EL (cell line): ENCODE measurements at places on chromosomes 13 and 19.
A peak's percentile ranks its signal among the peaks of the same experiment; 100 is the strongest.

- DNase-seq: peak; percentile 84
Observed at GRCh38 chr13:29908416-29909080, 58.1 kb upstream of the UBL3 start.

- DNase-seq: no peak
Observed at GRCh38 chr13:20231839-20232555, at the start of gene GJB6. Gene GJB6, minus strand, starts transcription at chr13:20232319. Its CDS starts 8,839 bp downstream, at chr13:20223480.

DNA sequence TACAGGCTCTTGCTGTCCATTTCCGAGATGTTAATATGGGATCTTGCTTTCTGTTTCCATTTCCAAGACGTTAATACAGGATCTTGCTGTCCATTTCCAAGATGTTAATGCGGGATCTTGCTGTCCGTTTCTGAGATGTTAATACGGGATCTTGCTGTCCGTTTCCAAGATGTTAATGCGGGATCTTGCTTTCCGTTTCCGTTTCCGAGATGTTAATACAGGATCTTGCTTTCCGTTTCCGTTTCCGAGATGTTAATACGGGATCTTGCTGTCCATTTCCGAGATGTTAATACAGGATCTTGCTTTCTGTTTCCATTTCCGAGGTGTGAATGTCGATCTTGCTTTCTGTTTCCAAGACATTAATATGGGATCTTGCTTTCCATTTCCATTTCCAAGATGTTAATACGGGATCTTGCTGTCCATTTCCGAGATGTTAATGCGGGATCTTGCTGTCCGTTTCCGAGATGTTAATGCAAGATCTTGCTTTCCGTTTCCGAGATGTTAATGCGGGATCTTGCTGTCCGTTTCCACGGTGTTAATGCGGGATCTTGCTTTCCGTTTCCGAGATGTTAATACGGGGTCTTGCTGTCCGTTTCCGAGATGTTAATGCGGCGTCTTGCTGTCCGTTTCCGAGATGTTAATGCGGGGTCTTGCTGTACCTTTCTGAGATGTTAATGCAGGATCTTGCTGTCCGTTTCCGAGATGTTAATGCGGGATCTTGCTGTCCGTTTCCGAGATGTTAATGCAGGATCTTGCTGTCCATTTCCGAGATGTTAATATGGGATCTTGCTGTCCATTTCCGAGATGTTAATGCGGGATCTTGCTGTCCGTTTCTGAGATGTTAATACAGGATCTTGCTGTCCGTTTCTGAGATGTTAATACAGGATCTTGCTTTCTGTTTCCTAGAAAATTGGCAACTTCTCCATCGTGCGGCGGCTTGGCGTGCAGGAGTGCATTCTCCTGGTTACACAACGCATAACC lies 38.3 kb downstream of the PEX11G start:
- DNase-seq: peak; percentile 29

GRCh38 chr13:26184791-26185250 lies 37.3 kb downstream of the RNF6 start:
- peak; percentile 66 for DNase-seq

GRCh38 chr13:23956106-23956505 lies 58.8 kb upstream of the C1QTNF9B start:
- peak; percentile 46 for DNase-seq

DNA sequence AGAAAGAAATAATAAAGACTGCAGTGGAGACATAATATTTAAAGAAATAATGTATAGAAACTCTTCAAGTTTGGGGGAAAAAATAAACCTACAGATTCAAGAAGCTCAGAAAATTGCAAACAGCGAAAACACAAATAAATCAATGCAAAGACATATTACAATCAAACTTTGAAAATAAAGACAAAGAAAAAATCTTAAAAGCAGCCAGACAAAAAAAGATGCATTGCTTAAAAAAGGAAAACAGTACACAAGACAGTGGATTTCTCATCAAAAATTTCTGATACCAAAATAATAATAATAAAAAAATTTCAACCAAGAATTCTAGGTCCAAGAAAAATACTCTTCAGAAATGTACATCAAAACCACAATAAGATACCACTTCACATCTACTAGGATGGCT lies 681.0 kb downstream of the UQCRFS1 start:
- no peak for DNase-seq

- peak; percentile 39 for DNase-seq
Observed at GRCh38 chr19:16288544-16288943, 36.1 kb upstream of the KLF2 start.

- no peak for DNase-seq
Observed at GRCh38 chr13:86003029-86003428, 203.8 kb upstream of the SLITRK6 start.

DNA sequence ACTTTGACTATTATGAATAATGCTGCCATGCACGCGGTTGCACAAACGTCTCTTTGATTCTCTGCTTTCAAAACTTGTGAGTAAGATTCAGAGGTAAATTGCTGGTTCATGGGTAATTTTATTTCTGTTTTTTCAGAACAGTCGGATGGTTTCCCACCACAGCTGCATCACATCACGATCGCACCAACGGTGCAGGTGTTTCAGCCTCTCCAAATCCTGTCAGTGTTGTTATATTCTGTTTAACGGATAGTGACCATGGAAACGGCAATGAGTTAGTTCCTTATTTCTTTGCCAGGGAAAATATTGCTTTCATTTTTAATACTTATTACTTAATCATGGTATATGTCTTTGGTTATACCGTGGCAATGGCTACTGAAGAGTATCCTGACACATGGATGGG lies 19.1 kb upstream of the ZNF835 start:
- DNase-seq: no peak

GRCh38 chr13:100476963-100477362 lies 111.6 kb downstream of the GGACT start:
- no peak for DNase-seq

GRCh38 chr13:106568299-106569003 lies 514 bp upstream of the ARGLU1 start:
- no peak for DNase-seq

GRCh38 chr13:78298657-78299056 lies 304.7 kb downstream of the POU4F1 start:
- DNase-seq: peak; percentile 4

- no peak for DNase-seq
Observed at GRCh38 chr13:50106559-50106958, 91.3 kb downstream of the KCNRG start.

DNA sequence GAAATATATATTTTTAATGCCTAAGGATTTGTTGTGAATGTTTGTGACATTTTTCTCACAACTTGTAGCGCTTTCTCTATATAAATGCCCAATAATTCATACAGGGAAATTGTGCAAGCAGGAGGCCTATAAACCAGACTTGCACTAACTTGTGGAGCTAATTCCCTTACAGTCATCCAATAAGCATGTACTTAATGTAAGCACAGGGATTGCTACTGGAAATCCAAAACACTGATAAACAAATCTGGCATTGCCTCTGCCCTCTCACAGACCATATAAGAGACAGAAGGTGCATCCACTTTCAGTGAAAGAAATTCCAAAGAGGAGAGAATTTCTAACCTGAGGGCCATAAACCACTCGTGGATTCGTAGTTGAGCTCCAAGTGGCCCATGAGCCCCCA lies 518.8 kb downstream of the MYO16 start:
- DNase-seq: peak; percentile 64

DNA sequence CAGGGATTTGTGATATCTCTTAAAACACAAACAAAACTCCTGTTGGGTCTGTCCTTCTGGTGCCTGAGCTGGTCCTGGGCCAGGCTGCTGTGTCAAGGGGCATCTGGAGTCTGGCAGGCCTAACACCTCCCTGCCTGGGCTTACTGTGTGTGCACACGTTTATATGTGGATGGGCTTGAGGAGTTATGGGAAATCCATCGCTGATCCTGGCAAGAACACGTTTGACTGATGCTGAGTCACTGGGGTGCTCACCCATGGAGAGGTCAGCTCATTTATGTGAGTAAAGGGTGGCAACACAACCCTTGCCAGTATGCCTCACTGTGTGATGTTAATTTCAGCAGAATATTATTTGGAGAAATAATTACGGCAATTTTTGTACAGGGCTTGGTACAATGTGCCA lies 44.5 kb upstream of the PCDH8 start:
- no peak for DNase-seq
